ENCODE measurements at places on chromosomes 3 and 15. TPM values are rescaled to one million over a fixed set of nuclear protein-coding genes. Genes with fewer than 3 reads are reported as not detected.

DNA sequence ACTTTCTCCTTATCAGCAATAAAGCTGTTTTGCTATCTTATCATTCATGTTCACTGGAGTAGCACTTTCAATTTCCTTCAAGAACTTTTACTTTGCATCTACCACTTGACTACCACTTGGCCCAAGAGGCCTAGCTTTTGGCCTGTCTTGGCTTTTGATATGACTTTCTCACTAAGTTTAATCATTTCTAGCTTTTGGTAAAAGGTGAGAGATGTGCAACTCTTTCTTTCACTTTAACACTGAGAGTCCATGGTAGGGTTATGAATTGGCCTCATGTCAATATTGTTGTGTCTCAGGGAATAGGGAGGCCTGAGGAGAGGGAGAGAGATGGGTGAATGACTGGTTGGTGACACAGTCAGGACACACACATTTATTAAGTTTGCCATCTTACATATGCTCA is 31.0 kb upstream of the FAM3D start:
- DNase-seq, result no peak

The EMC7 gene
- polyA plus RNA-seq, result 102 TPM

The ZBED2 gene
- polyA plus RNA-seq, result 0.06 TPM

GRCh38 chr3:88936831-88937230 is 170.6 kb upstream of the EPHA3 start:
- no peak for DNase-seq
